ENCODE measurements at places on chromosomes 1 and 21. TPM values are rescaled to one million over a fixed set of nuclear protein-coding genes. Genes with fewer than 3 reads are reported as not detected.

Gene DAB1
- not detected for total RNA-seq

Gene CELA3A
- not detected for total RNA-seq

Gene CD2
- total RNA-seq, result 651 TPM

Gene ESRRG
- not detected for total RNA-seq

DNA sequence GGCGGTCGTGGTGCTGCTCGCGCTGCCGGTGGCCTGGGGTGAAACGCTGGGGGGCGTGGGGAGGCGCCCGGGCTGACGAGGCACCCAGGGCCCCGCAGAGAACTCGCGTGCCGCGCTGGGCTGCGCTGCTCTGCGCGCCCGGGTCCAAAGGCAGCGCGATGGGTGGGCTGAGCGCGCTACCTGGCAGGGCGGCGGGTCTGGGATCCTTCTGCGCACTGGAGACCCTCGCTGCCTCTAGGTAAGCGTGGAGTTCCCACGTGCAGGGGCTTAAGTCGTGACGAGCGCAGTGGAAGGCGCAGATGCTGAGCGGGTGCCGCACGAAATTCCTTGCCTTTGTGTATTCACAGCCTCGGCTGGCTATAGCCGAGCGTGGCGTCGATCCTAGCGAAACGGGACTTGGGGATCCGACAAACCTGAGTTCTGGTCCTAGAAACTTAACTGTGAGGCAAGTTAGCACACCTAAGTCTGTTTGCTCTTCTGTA, 24.6 kb downstream of the CR1L start:
- H3K36me3 ChIP-seq, result no peaks in the 10 kb centered on the region
- DNase-seq, result no peak
- H3K4me1 ChIP-seq, result no peaks in the 10 kb centered on the region
- no peak overlapping the region for H3K27ac ChIP-seq
- no peak overlapping the region for H3K4me3 ChIP-seq
- H3K27me3 ChIP-seq, result peaks cover 63% of the 10 kb centered on the region

DNA sequence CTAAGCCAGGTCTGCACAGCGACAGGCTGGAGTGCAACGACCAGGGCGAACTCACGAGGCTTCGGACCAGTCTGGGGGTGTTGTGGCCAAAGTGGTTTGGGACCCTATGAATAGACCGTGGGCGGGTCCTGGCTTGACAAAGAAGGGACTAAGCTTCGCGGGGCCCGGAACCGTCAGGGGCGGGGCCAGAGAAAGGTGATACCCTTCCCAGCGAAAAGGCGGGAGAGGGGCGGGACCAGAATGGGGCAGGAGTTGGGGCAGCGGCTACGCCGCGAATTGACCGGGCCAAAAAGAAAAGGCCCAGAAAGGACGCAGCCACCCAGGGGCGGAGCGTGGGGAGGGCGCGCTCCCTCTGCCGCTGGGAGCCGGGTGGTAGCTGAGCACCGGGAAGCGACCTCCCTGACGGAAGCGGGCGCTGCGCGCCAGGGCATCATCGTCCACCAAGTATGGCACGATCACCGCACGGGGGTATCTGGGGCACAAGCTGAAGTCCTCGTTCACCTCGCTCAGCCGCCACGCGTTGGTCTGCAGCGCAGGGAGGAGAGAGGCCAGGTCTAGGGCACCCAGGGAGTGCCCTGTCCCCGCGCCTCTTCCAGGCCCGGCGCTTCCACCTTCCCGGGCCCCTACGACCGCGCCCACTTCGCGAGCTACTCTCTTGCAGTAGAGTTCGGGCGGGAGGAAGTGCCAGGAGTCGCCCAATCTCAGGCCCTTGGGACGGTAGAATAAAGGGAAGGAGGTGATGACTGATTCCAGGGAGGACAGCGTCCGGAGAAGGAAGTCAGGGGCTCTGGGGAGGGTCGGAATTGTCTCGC, 6.7 kb upstream of the FAM167B start:
- peak overlapping the region; percentile 82 for H3K4me3 ChIP-seq
- no peak overlapping the region for H3K27ac ChIP-seq
- peaks cover 17% of the 10 kb centered on the region for H3K4me1 ChIP-seq
- DNase-seq, result no peak
